ENCODE measurements at places on chromosomes 1 and 21.

DNA sequence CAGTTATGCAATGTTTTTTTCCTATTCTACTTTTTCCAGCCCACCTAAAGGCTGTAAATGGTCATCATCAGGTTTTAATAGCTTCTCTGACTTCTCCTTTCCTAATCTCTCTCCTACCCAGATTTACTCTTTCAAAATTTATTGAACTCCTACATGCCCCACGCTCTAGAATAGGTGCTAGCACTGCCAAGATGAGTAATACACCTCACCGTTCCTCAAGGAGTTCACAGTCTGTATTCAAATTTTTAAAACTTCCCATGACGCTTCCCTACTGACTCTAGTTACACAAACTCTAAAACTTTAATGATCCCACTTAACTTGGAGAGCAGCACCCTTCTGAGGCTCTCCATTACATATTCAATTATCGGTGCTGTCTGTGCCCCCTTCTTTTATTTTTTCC lies 51.6 kb downstream of the ALG14 start:
- no peak for DNase-seq

- no peak for DNase-seq
Measured at GRCh38 chr1:108560189-108560873, 431 bp downstream of the EEIG2 start.

GRCh38 chr1:86596741-86597290 lies 49.9 kb downstream of the CLCA4 start:
- DNase-seq = no peak

DNA sequence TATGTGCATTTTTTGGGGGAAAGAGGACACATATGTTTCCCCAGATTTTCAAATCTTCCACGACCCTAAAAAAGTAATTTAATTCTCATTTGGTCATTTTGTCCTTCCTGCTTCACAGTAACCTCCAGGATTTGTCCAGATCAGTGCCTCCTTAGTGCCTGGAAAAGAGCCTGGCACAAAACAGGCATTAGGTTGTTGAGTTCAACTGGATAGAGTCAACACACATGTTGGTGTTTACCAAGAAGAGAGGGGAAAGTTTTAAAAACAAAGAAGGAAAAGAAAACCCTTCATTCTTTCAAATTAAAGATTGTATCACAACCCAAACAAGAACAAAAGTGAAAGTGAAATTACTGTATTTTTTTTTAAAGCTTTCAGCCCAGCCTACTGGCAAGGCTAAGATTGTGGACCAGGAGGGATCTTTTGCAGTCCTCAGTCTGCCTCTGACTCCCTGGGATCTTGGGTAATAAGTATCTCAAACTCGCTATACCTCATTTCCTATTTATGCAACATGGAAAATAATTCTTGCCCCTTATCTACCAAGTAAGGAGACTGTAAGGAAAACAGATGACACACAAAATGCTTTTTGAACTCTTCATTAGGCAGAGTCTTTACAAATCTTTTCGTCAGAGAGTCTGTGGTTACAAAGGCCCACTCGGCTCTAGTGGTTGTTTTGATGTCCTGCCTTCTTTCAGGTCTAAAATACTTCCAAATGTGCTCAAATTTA lies 57.8 kb downstream of the ZNF281 start:
- DNase-seq = no peak

GRCh38 chr1:31943546-31944184 lies 5.5 kb upstream of the PTP4A2 start:
- no peak for DNase-seq

DNA sequence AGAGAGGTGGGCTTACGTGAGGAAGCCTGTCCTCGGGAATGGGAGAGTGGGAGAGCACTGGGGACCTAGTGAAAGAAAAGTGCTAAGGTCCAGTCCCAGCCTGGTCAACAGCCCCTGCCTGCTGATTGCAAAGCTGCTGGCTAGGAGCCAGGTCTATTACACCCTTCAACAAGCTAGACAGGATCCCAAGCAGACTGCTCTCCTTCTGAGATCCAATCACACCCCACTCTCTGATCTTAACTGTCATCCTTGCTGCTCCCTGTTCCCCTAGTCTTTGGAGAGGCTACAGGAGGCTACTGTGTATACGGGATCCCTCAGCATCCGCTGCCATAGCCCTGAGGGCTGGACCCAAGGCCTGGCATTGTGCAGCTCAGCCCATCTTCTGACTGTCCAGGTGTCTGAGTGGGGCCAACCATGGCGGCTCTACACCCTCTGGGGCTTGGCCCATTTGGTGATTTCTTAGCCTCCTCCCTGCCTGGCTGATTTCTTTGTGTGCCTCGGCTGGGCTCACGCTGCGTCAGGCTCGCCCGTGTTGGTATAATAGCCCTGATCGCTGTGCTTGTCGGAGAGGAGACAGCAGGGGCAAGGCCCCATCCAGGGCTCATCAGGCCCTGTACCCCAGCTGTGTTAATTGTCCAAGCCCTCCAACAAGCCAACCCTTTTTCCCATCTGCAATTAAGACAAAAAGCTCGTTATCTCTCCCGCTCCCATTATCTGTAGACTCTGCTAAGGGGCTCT lies 43.9 kb downstream of the NAV1 start:
- no peak for DNase-seq

DNA sequence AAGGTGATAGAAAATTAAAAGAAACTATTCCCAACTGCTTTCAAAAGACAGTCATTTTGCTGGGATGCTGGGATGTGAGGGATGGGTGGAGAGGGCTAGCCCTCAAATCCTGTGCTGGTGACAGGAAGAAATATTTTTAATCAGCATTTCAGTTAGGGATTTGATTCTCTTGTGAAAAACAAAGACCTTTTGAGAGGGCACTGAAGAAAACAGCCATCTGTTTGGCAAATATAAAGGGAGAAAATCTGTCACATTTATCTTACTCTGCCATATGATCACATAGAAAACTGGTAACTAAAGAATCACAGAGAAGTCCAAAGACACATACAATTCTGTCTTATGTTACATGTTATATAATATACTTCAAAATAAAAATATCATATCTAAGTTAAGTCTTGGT lies 12.3 kb downstream of the STXBP3 start:
- DNase-seq = no peak

DNA sequence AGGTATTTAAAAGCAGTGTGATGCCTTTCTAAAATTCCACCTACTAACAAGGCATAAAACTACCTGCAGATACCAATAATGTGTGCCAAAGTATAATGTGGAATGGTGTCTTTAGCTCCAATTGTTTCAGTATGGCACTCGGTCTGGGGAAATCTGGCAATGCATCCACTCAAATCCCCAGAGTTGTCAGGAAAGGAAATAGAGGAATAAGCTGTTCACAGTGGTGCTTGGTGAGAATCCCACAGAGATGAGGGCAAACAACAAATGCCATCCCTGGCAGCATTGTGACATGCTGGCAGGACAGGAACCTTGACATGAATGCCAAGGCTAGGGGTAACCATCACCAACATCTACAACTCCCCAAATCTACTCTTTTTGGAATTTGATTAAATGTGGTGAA lies 240.7 kb downstream of the BARHL2 start:
- DNase-seq = no peak

GRCh38 chr1:178344513-178345091 lies 152.2 kb downstream of the CLEC20A start:
- peak; percentile 47 for DNase-seq

DNA sequence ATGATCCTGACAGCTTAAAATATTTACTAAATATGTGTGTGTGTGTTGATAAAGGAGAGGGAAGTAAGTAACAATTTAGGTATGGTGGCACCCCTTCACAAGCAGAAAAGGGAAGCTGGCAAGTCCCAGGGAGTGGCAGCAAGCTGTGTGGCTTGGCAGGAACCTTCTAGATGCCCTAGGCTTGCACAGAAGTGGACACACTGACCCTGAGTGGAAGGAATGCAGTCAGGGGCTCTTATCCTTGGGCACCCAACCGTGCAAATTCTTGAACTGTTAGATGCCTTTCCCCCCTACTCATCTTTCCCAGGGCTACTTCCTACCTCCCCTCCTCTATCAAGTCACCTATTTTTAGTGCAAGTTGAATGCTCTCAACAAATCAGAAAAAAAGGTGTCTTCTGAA lies 18.9 kb downstream of the ACP6 start:
- no peak for DNase-seq

- DNase-seq = no peak
Measured at GRCh38 chr1:194225821-194226220, 1039.4 kb upstream of the B3GALT2 start.

DNA sequence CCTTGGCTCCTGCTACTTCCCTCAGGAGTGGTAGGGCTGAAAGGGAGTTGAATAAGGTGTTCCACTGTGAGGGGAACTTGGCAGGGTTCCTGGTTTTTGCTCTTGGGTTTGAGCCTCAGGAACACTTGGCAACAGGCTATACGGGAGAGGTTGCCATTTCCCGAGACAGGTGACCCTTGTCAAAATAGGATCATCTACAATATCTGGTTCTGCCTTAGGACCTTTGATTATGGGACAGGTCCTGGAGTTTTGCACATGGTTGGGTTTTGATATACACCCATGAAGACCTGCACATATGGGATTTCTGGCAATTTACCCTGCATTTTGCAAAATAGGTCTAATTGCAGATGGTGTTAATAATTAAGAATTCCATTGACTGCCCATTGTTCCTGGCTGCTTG lies 31.1 kb downstream of the YY1AP1 start:
- no peak for DNase-seq

DNA sequence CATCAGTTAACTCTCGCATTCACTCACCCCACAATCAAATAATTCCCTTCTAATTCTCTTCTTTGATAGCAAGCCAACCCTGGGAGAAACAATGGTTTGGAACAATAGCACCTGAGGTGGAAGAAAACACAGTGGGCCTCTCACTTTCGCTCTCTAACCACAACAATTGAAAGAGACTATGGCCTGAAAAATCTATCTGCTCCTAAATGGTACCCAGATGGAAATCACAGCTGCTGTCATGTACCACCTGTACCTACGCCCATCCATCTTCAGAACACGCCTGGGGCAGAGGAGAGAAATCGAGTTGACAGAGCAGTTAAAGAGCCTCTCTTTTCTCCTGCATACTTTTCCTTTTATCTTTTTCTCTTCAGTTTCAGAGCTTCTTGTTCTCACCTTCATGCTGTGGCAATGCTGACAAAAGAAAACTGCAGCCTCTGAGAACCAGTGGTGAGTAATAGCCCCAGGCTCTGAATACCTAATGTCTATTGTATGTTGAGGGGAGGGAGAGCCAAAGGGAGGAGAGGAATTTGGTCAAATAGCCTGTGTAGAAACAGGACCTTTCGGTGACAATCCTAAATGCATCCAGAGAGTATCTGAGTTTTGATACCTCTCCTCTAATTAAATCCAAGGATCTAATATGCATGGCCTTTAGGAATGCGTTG lies 57.7 kb downstream of the ZC3H11B start:
- peak; percentile 60 for DNase-seq

DNA sequence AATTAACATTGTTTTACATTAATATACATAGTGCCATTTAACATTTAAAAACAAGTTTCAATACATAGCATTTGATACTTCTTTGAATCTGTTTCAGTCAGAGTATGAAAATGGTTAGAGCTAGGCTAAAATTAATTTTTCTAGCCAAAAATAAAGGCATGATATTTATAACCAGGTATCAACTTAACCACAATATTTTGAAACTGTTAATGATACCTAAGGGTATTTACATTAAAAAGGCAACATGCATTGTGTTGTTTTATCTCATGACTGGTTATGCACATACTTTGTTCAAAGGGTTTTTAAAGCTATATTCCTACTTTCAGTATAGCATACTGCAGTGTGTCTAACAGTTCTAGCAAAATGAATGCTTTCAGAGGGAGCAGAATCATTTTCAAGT lies 130.0 kb downstream of the HS2ST1 start:
- DNase-seq = no peak

GRCh38 chr1:166950156-166950555 lies 25.2 kb downstream of the ILDR2 start:
- peak; percentile 30 for DNase-seq

DNA sequence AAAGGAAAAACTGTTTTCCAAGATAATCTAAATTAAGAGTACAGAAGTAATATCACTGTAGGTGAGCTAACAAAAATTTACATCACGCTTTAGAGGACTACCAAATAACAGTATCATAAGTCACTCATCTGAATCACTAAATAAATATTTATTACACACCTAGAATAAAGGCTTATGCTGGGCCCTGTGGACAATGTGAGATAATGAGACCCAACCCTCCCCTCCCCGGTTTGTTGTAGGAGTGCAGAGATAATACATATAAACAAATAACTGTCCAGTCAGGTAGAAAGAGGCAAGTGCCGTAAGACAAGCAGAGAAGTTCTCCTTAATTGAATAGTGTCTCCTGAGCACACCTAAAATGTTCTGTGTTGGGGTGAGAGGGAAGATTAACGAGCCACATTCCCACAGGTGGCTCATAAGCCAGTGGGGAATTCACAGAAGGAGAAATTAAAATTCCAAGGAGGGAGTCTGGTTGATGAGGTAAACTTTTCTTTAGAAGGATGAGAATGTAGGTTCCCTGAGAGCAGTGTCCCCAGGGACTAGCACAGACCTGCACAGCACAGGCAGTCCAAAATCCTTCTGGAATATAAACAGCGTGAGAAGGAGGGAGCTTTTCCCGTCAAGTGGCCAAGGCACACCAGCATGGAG lies 241.4 kb downstream of the NFIA start:
- no peak for DNase-seq

DNA sequence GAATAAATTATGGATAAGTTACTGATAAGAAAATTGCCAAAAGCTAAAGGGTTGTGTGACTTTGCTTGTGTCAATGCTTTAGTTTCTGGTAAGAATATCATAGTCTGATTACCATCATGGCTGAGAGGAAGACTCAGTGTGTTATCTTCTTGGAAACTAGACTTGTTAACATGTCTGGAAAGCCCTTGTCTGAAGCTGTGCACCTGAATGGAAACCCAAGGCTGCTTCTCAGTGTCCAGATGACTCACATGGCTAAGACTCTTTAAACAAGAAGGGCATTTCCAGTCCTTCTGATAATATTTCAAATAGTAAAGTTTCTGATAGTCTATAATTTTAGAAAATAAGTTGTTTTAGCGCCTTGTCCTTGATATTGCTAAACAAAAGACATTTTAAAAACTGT lies 1092.7 kb downstream of the PLA2G4A start:
- DNase-seq = no peak

GRCh38 chr1:75797273-75797588 lies 549 bp downstream of the MSH4 start:
- DNase-seq = no peak

DNA sequence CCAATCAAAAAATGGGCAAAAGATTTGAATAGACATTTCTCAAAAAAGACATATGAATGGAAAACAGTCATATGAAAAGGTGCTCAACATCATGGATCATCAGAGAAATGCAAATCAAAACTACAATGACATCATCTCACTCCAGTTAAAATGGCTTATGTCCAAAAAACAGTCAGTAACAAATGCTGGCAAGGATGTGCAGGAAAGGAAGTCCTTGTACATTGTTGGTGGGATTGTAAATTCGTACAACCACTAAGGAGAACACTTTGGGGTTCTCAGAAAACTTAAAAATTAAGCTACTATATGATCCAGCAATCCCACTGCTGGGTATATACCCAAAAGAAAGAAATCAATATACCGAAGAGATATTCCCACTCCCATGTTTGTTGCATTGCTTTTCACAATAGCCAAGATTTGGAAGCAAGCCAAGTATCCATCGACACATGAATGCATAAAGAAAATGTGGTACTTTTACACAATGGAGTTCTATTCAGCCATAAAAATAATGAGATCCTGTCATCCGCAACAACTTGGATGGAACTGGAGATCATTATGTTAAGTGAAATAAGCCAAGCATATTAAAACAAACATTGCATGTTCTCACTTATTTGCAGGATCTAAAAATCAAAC lies 17.9 kb downstream of the GBP5 start:
- no peak for DNase-seq

- DNase-seq = no peak
Measured at GRCh38 chr1:56202186-56202585, 377.2 kb downstream of the PLPP3 start.

Measured in iPS DF 19.7 (cell line).